ENCODE measurements at places on chromosomes 5 and 9. TPM values are rescaled to one million over a fixed set of nuclear protein-coding genes. Genes with fewer than 3 reads are reported as not detected.

GRCh38 chr5:135651156-135651555 lies 72.4 kb upstream of the CXCL14 start:
- peaks cover 17% of the 10 kb centered on the region for H3K27me3 ChIP-seq
- no peak for DNase-seq
- H3K4me1 ChIP-seq: no peaks in the 10 kb centered on the region
- H3K27ac ChIP-seq: no peak overlapping the region

DNA sequence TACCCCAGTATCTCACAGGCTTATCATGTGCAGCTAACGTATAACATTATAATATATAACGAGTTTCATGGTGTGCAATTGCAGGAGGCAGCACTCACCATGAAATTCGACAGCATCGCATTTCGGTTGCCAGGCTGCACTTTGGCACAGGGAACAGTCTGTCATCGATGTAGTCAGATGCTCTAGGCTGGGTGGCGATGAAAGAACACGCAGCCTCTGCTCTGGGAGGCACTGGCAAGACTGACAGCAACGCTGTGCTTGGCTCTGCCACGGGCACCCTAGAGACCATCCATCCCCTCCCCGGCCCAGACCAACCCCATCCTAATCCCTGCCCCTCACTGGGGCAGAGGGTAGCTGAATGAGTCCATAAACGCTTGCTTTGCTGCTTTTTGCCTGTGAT lies 290.8 kb downstream of the MED10 start:
- no peak overlapping the region for H3K27ac ChIP-seq
- H3K4me3 ChIP-seq: no peak overlapping the region
- no peak for DNase-seq
- H3K27me3 ChIP-seq: no peaks in the 10 kb centered on the region
- H3K36me3 ChIP-seq: no peaks in the 10 kb centered on the region

GRCh38 chr5:149904293-149904886 lies 40.2 kb downstream of the PDE6A start:
- H3K4me1 ChIP-seq: peaks cover 6% of the 10 kb centered on the region
- no peak for DNase-seq
- H3K36me3 ChIP-seq: no peaks in the 10 kb centered on the region
- H3K27ac ChIP-seq: no peak overlapping the region

DNA sequence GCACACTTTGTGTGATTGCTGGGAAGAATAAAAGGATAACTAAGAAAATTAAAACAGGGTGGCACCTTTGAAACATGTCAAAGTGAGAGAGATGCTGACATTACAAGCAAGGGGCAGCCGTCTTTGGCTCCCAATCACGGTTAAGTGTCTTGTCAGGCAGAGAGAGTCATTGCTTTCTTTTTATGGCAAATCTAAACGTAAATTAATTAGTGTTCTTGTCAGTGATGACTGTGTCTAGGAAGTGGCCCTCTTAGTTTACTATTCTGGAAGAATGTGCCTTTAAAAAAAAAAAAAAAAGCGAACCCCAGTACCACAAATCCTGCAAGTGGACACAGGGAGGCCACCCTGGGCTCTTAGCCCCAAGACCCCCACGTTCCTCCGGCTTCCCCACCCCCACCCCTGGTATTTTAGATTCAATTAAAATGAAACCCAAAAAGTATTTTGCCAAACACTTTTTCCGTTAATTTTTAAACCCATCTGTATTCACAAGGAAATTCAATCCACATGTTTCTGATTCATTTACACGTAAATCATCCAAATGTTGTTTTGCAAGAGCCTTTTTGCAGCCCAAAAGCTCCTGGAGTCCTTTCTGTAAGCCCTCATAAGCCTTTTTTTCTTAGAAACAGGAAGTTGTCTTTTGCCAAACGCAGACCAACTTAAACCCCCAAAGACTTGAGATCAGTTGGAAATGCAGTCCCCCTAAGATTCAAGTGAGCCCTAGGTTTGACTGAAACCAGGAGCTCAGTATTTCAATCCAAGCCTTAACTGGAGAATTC lies 399.3 kb downstream of the EBF1 start:
- H3K36me3 ChIP-seq: peaks cover 15% of the 10 kb centered on the region
- DNase-seq: no peak
- H3K27ac ChIP-seq: peak overlapping the region; percentile 70
- peaks cover 25% of the 10 kb centered on the region for H3K27me3 ChIP-seq

GRCh38 chr5:170276140-170276539 lies 21.4 kb downstream of the LCP2 start:
- no peak for DNase-seq
- no peaks in the 10 kb centered on the region for H3K36me3 ChIP-seq
- H3K4me3 ChIP-seq: no peak overlapping the region
- H3K27ac ChIP-seq: no peak overlapping the region
- peaks cover 19% of the 10 kb centered on the region for H3K4me1 ChIP-seq
- no peaks in the 10 kb centered on the region for H3K27me3 ChIP-seq

GRCh38 chr5:14218897-14219573 lies 75.9 kb downstream of the TRIO start:
- H3K27me3 ChIP-seq: no peaks in the 10 kb centered on the region
- peaks cover 78% of the 10 kb centered on the region for H3K4me1 ChIP-seq
- no peaks in the 10 kb centered on the region for H3K36me3 ChIP-seq
- no peak for DNase-seq
- H3K27ac ChIP-seq: peak overlapping the region; percentile 54

SLC36A2 gene
- 0.16 TPM for total RNA-seq

GRCh38 chr9:89477384-89477783 lies 20.5 kb downstream of the SEMA4D start:
- H3K4me1 ChIP-seq: peaks cover 18% of the 10 kb centered on the region
- H3K4me3 ChIP-seq: no peak overlapping the region
- no peaks in the 10 kb centered on the region for H3K27me3 ChIP-seq
- no peaks in the 10 kb centered on the region for H3K36me3 ChIP-seq

PALM2AKAP2 gene
- total RNA-seq: 90.2 TPM

DNA sequence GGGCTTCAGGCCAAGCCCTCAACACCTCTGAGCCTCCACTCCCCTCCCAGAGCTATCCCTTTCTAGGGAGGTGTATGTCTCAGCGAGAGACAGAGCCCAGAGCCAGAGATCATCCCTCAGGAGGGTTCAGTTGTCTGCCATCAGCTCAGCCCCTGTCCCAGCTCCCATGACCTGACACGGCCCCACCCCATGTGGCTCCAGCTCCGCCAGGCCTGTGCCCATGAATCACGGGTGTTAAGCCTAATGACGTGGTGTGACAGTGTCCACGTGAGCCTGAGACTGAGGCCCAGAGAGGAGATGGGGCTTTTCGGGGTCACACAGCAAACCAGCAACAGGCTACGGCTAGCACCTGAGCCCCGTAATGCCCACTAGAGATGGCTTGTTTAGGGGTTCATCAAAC lies 60.9 kb upstream of the ORM1 start:
- no peaks in the 10 kb centered on the region for H3K27me3 ChIP-seq
- H3K4me1 ChIP-seq: peaks cover 8% of the 10 kb centered on the region
- no peak overlapping the region for H3K4me3 ChIP-seq
- H3K36me3 ChIP-seq: no peaks in the 10 kb centered on the region
- H3K27ac ChIP-seq: no peak overlapping the region

DNA sequence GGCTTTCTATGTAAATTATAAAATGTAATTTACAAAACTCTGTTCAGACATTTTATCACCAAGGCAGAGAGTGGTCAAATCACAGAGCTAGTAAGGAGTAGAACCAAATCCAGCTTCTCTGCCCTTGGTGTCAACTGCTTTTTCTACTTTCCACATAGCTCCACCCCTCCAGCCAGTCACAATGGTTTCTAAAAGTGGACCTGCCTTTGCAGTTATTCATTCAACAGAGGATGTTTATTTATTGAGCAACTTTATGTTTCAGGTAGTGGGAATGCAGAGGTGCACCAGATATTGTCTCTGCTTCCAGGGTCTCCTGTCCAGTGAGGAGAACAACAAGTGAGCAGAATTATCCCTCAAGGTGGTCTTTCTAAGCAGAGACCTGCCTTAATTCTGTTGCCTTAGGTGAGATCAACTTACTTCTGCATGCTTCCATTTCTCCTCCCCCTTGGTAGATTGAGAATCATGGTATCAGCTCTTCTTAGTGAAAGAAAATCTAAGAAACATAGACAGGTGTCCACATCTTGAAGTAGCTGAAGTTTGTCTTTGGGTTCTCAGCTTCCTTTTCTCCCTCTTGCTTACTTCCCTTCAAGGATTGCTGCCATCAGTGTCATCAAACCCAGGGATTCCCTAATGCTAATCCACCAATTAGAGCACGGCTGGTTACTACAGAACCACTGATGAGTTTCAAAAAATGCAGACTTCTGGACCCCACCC lies 17.2 kb upstream of the PDCD1LG2 start:
- no peak for DNase-seq
- H3K4me3 ChIP-seq: no peak overlapping the region
- H3K36me3 ChIP-seq: no peaks in the 10 kb centered on the region
- H3K27me3 ChIP-seq: no peaks in the 10 kb centered on the region
- H3K4me1 ChIP-seq: no peaks in the 10 kb centered on the region

GRCh38 chr5:137136991-137137632 lies 362.0 kb downstream of the SPOCK1 start:
- no peaks in the 10 kb centered on the region for H3K36me3 ChIP-seq
- peaks cover 8% of the 10 kb centered on the region for H3K4me1 ChIP-seq
- no peak overlapping the region for H3K4me3 ChIP-seq
- H3K27ac ChIP-seq: no peak overlapping the region
- DNase-seq: no peak

GRCh38 chr9:70412832-70413463 lies 1.5 kb downstream of the KLF9 start:
- peaks cover 82% of the 10 kb centered on the region for H3K4me1 ChIP-seq
- no peaks in the 10 kb centered on the region for H3K36me3 ChIP-seq
- no peaks in the 10 kb centered on the region for H3K27me3 ChIP-seq
- DNase-seq: peak; percentile 90

TBCA gene
- total RNA-seq: 147 TPM

DNA sequence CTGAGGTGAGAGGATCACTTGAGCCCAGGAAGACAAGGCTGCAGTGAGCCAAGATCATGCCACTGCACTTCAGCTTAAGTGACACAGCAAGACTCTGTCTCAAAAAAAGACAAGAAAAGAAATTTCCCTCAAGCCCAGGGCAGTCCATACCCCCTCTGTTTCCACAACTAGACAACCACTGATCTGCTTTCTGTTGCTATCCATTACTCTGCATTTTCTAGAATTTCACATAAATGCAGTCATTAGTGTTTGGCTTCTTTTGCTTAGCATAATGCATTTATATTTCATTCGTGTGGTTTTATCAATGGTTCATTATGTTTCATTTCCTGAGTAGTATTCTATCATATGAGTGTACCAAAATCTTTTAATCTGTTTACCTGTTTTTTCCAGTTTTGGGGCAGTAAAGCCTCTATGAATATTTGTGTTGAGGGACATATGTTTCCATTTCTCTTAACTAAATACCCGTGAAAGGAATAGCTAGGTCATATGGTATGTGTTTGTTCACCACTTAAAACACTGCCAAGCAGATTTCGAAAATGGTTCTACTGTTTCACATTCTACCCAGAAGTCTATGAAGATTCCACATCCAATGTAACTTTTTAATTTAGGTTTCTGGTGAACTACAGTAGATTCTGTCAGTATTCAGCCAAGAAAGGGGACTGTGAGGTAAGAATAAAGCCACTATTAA lies 271.8 kb downstream of the ZNF608 start:
- H3K27ac ChIP-seq: no peak overlapping the region
- no peaks in the 10 kb centered on the region for H3K36me3 ChIP-seq
- H3K4me3 ChIP-seq: no peak overlapping the region
- peaks cover 12% of the 10 kb centered on the region for H3K4me1 ChIP-seq
- no peaks in the 10 kb centered on the region for H3K27me3 ChIP-seq
- DNase-seq: no peak

GBGT1 gene
- 6.3 TPM for total RNA-seq

ITK gene
- 0.36 TPM for total RNA-seq

- H3K4me1 ChIP-seq: peaks cover 20% of the 10 kb centered on the region
- H3K4me3 ChIP-seq: peak overlapping the region; percentile 81
- H3K27ac ChIP-seq: peak overlapping the region; percentile 89
- no peaks in the 10 kb centered on the region for H3K27me3 ChIP-seq
- H3K36me3 ChIP-seq: peaks cover 8% of the 10 kb centered on the region
Observed at GRCh38 chr9:83623679-83624076, 735 bp downstream of the IDNK start.

GRCh38 chr5:159681661-159682060 lies 234.6 kb upstream of the ADRA1B start:
- H3K36me3 ChIP-seq: no peaks in the 10 kb centered on the region
- H3K27ac ChIP-seq: no peak overlapping the region
- no peaks in the 10 kb centered on the region for H3K4me1 ChIP-seq
- no peaks in the 10 kb centered on the region for H3K27me3 ChIP-seq
- DNase-seq: no peak
- no peak overlapping the region for H3K4me3 ChIP-seq

DNA sequence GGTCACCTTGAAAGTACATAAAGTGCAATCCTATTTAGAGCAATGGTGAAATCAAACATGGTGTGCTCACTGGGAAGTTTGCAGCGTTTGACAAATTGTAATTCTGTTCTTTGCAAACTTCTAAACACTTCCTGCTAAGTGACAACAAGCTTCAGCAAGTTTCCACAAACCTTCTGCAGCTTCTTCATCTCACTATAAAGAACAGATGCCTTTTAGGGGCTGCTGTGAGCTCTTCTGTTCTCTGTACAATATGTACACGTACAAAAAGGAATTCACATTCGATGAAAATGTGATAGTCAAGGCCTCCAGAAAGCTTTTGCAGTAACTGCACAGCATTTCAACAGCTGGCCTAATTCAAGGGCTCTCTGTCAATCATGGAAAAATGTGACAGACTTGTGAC lies 543.1 kb downstream of the CETN3 start:
- DNase-seq: no peak
- no peaks in the 10 kb centered on the region for H3K4me1 ChIP-seq
- H3K27me3 ChIP-seq: no peaks in the 10 kb centered on the region
- H3K27ac ChIP-seq: no peak overlapping the region

- no peak overlapping the region for H3K27ac ChIP-seq
- no peak for DNase-seq
- no peaks in the 10 kb centered on the region for H3K4me1 ChIP-seq
- H3K27me3 ChIP-seq: peaks cover 28% of the 10 kb centered on the region
- H3K4me3 ChIP-seq: no peak overlapping the region
- H3K36me3 ChIP-seq: no peaks in the 10 kb centered on the region
Observed at GRCh38 chr5:2505217-2505616, 246.3 kb downstream of the IRX2 start.

PCDHGA3 gene
- total RNA-seq: 12.2 TPM

C5orf58 gene
- 1.0 TPM for total RNA-seq

- no peak overlapping the region for H3K4me3 ChIP-seq
- peaks cover 5% of the 10 kb centered on the region for H3K27me3 ChIP-seq
- no peaks in the 10 kb centered on the region for H3K4me1 ChIP-seq
- H3K27ac ChIP-seq: no peak overlapping the region
- no peaks in the 10 kb centered on the region for H3K36me3 ChIP-seq
- no peak for DNase-seq
Observed at GRCh38 chr5:39231705-39232525, 12.6 kb upstream of the FYB1 start.

AGXT2 gene
- total RNA-seq: not detected

GDNF gene
- 0.27 TPM for total RNA-seq

- peaks cover 22% of the 10 kb centered on the region for H3K4me1 ChIP-seq
- peak; percentile 58 for DNase-seq
- peaks cover 57% of the 10 kb centered on the region for H3K27me3 ChIP-seq
- no peaks in the 10 kb centered on the region for H3K36me3 ChIP-seq
- H3K4me3 ChIP-seq: peak overlapping the region; percentile 81
- H3K27ac ChIP-seq: peak overlapping the region; percentile 92
Observed at GRCh38 chr9:22446950-22447617, 460 bp downstream of the DMRTA1 start.

All from left ventricle myocardium inferior (tissue), 1 donor.